NCI-H524 (cell line): ENCODE measurements at places on chromosomes 2 and 18.

GRCh38 chr2:208363485-208363884, 43.1 kb upstream of the PTH2R start:
- no peak for DNase-seq

GRCh38 chr2:240875228-240876034, 6.8 kb downstream of the AGXT start:
- DNase-seq = no peak

DNA sequence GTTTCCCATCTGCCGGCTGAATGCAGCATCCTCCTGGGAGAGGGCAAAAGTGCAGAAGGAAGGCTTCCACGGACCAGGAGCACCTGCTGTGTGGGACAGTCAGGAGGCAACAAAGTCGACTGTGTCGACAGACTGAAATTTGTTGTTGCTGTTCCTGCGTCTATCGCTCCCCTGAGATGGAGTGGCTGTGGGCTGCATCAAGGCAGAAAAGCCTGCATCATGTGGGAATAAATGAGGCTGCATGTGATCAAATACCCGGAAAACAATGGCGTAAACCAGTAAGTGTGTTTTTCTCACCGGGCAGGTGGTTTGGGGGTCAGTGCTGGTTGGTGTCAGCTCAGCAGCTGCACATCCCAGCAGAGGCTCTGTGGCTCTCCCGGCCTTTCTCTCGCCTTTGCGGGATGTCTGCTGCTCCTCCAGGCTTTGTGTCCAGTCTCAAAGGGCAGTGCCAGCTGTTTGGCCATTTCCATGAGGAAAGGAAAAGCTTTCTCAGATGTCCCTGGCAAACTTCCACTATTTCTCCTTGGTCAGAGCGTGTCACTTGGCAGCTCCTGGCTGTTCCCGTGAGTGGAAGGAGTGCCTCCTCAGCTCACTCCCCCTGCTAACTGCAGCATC, 262.4 kb downstream of the NDUFA10 start:
- no peak for DNase-seq

DNA sequence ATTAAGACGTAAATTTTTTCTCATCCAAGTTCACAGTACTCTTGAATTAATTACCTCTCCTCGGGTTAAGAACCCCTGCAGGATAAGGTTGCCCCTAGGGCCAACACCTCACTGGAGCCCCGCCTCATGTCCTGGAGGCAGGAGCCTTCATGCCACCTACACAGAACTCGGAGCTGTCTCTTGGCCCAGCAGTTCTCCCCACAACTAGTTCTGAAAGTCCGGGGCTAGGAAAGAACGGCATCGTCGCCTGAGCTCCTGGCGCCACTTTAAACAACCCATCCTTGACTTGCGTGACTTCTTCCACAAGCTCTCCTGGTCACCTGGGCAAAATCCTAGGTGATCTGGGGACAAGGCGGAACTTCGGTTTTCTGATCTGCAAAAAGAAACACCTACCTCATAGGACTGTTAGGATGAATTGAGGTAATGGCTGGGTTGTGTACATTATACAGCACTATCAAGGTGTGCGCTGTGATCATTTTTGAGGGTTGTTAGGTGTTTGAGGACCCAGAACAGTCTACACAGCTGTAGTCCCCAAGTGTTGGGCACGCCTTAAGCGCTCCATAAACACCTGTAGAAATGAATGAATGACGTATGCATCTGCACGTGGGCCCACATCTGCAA, 641 bp upstream of the ITGA6 start:
- no peak for DNase-seq

DNA sequence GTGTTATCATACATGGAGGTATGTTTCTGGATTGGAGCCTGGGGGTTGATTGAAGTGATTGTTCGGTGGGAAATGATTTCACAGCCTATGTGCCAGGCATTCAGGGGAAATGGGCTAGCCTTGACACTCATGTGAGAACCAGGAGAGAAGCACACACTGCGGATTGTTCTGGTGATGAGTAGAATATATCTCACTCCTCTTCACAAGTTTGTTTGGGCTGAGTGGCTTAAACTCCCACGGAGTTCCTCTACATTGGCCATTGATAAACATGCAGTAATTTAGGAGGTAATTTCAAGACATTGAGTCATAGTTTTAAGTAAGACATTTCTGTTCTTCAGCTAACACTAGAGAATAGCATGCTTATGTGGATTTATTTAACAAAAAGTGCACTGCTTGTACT, 498.9 kb upstream of the NETO1 start:
- DNase-seq = no peak

GRCh38 chr2:3377279-3377611, 373 bp downstream of the EIPR1 start:
- no peak for DNase-seq

- DNase-seq = no peak
These were observed 72.3 kb downstream of the FMNL2 start for GRCh38 chr2:152407204-152407721.

DNA sequence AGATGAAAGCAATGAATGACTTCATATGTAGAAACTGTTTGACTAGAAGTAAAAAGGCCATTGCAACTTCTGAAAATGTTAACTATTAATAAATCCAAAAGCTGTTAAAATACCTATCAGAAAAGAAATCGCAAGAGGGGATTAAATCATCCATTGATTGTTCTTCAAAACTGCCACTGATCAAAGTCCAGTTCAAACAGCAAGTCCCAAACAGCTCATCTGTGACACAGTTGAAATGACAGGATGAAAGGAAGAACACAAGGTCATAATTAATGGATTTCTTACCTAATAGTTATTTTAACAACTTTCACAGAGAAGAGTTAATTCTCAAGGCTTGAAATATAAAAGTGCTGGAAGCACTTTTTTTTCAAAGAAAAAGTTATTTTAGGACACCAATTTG, 90.4 kb downstream of the SESTD1 start:
- no peak for DNase-seq

DNA sequence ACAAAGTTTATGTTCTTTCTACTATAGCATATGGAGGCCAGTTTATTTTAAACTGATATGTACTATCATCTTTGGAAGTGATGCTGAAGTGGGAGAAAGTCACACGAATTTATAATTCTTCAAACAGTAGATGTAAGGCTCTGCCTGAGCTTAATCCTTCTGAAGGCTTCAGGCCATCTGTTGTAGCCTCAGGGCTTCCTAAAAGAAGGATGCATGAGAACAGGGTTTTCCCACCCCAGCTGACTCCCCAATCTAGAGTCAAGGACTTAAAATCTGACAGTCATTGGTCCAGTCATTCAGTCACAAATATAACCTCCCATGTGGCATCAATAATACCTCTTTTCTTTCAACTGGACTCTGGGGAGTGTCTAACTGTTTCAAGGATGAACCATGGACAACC, 330.5 kb downstream of the KCNS3 start:
- peak; percentile 75 for DNase-seq

- no peak for DNase-seq
These were observed 236.4 kb downstream of the HDAC4 start for GRCh38 chr2:239164335-239164871.

GRCh38 chr2:193276988-193277387, 1082.3 kb upstream of the TMEFF2 start:
- DNase-seq = no peak

- DNase-seq = no peak
These were observed 79.5 kb downstream of the LOXHD1 start for GRCh38 chr18:46577546-46577945.

GRCh38 chr2:240289701-240290431, 145.6 kb upstream of the GPC1 start:
- no peak for DNase-seq

DNA sequence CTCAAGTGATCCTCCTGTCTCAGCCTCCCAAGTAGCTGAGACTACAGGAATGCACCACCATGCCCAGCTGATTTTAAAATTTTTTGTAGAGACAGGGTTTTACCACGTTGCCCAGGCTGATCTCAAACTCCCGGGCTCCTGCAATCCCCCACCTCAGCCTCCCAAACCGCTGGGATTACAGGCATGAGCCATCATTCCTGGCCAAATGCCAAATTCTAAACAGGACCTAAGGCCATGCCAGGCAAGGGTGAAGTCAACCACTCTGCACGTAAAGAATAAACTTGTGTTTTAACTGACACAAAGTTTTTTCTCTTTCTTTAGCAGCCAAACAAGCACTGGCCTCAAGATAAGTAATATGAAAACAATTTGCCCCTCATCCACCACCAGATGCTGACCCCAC, 37.4 kb upstream of the SATB2 start:
- DNase-seq = no peak

DNA sequence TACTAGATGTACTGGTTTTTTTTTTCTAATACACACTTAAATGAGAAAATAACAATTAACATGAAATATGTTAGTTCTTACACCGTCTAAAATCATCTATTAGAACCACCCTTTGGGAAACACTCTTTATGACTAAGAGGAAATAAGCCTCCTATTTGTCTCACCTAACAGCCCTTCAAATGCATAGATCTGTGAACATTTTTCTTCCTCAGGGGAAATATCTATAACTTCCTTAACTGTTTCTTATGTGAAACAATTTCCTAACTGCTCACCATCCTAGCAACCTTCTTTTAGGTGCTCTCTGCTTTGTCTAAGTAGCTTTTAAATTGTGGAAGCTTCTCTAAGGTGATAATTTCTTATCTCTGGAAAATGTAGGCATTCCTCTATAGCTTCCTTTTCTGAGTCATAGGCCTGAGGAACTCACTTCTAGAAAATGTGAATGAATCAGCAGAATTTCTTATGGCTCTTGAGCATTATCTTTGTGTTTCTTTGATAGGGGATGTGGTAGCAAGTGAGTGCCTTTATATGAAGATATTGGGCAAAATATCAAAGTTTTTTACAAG, 56.1 kb downstream of the CNTNAP5 start:
- DNase-seq = no peak

DNA sequence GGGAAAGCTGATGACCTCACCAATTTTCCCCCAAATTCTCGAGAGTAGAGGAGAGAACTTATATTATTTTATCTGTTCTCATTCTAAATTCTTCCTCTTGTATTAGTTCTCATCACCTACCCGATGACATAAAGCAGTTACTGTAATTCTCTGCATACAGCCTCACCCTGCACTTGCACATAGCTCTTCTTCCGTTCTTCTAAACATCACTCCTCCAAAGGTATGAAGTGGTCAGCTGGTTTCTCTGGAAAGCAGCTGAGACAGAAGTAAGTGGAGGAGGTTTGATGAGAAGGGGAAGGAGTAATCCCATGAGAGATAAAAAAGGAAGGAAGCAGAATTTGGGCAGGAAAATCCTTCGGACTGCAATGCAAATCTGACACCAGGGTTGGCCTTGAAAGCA, 39.0 kb downstream of the FBXO48 start:
- no peak for DNase-seq

DNA sequence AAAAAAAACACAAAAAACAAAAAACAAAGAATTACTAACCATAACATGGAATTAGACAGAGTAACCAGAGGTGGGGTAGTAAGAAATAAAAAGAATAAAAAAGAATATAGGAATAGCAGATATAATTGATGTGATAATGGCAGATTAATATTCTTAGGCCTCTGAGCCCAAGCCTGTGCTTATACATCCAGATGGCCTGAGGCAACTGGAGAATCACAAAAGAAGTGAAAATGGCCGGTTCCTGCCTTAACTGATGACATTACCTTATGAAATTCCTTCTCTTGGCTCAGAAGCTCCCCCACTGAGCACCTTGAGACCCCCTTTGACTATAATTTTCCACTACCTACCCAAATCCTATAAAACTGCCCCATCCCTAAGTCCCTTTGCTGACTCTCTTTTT, 95.1 kb upstream of the MSH6 start:
- DNase-seq = no peak

DNA sequence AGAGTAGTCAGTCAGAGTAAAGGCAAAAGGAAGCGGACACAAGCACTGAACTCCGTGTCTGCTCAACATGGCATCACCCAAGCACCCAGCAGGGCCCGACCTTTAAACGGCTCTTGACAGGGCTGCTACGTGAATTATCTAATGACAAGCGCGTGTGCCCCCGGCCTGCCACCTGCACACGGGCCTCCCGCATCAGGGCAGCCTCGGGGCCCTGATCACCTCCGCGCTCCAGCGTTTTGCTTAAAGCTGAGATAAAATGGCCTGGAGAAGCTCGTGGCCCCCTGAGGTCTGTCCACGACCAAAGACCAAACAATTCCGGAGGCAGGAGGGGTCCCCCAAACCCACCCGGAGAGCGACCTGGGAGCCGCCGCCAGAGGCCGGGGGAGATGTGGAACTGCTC, 376 bp downstream of the NDUFA10 start:
- DNase-seq = no peak

GRCh38 chr2:201261471-201261870, 1.1 kb downstream of the CASP8 start:
- no peak for DNase-seq

- DNase-seq = no peak
These were observed 51.4 kb upstream of the APCDD1 start for GRCh38 chr18:10402871-10403559.

- DNase-seq = no peak
These were observed 489.5 kb downstream of the CDH2 start for GRCh38 chr18:27687351-27687979.

GRCh38 chr2:186603286-186603685, 13.4 kb downstream of the ITGAV start:
- no peak for DNase-seq

DNA sequence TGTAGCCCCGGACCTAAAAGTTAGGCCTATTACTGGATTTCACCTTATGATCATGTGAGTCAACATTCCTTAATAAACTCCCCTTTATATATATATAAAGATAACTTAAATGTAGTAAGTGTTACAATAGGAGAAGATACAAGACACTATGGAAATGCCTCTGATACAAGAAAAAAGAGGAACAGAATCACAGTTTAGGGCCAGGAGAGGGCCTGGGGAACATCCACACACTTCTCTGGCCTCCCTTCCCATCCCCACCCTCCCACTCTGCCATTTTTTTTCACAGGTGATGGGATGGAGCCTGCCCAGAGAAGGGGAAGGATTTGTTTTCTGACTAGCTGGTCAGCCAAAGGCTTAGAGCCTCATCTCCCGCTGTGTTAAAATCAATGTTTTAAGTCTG, 6.4 kb downstream of the CDC42EP3 start:
- DNase-seq = no peak

DNA sequence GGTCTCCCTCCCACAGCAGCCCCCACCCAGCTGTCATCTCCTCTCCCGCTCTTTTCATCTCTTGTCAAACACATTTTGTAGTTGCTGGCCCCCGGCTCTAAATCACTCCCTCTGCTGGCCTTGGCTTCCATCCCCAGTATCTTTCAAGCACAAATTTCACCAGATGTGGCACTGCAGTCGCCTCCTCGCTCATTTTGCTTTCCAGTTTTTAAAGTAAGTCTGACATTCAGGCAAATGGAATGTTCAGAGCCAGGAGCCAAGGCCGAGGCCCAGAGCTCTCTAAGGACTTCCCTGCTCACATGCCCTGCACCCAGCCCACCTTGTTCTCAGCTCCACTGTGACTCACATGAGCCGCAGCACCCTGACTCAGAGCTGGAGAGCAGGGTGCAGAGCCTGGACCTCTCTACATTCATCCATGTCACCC, 158.4 kb downstream of the GALNT14 start:
- no peak for DNase-seq

GRCh38 chr2:206521115-206521514, 77.8 kb downstream of the ADAM23 start:
- no peak for DNase-seq

- no peak for DNase-seq
These were observed 25.7 kb downstream of the MSH6 start for GRCh38 chr2:47808614-47809013.
